Omental fat pad (tissue), 4 donors: ENCODE measurements at places on chromosomes 6 and 20. TPM values are rescaled to one million over a fixed set of nuclear protein-coding genes. Genes with fewer than 3 reads are reported as not detected.

The TMEM170B gene
- 7.0 TPM for total RNA-seq

The APCDD1L gene
- total RNA-seq: not detected

The TCF19 gene
- 2.1 TPM for total RNA-seq

The SLA2 gene
- total RNA-seq: 1.6 TPM

The TPBG gene
- 22.5 TPM for total RNA-seq

The UNC5CL gene
- 1.9 TPM for total RNA-seq

The HLA-DRA gene
- total RNA-seq: 102 TPM

The TNFRSF21 gene
- 68.5 TPM for total RNA-seq

The AKAP12 gene
- 488 TPM for total RNA-seq
